ENCODE measurements at places on chromosomes 16 and 17.

- no peak overlapping the region for H3K4me3 ChIP-seq
- H3K4me1 ChIP-seq: no peaks in the 10 kb centered on the region
- no peaks in the 10 kb centered on the region for H3K36me3 ChIP-seq
- H3K27me3 ChIP-seq: no peaks in the 10 kb centered on the region
- DNase-seq: no peak
These were observed 97.1 kb downstream of the CDH11 start for GRCh38 chr16:65024767-65025178.

DNA sequence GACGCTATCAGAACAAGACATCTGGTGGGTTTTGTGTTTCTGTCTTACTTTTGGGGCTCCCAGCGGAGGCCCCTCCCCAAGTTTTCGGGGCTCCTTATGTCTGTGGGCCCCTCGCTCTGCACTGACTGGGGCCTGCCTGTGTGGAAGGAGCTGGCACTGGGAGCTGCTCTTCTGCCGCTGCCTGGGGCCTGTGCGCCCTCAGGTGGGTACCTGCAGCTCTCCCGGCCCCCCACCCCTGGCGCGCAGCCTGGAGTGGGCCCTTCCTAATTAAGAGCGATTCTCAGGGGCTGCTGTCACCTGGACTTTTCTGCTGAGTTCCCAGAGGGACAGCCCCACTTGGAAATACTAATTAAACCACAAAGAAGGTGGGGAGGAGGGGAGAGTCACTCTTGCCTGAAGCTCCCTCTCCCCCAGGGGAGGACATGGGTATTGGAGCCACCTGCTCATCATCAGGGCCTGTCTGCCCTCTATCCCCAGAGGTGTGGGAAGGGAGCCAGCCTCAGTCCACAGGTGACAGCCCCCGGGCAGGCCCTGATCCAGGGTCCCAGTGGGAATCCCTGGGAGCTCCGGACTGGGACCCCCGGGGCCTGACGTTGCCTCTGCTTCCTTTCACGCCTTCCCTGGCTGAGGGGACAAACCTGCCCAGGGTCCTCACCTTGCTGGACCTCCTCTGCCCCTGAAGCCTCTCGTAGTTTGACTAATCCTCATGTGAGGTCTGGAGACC is 36.5 kb downstream of the GSE1 start:
- no peak overlapping the region for H3K4me3 ChIP-seq
- H3K36me3 ChIP-seq: peaks cover 23% of the 10 kb centered on the region
- no peaks in the 10 kb centered on the region for H3K27me3 ChIP-seq
- DNase-seq: no peak

GRCh38 chr16:11868412-11868980 is 17.2 kb upstream of the RSL1D1 start:
- peaks cover 19% of the 10 kb centered on the region for H3K36me3 ChIP-seq
- H3K27me3 ChIP-seq: no peaks in the 10 kb centered on the region
- H3K27ac ChIP-seq: peak overlapping the region; percentile 40
- no peak overlapping the region for H3K4me3 ChIP-seq
- DNase-seq: no peak

- DNase-seq: no peak
- no peaks in the 10 kb centered on the region for H3K27me3 ChIP-seq
- no peak overlapping the region for H3K4me3 ChIP-seq
These were observed 337.1 kb downstream of the MAF start for GRCh38 chr16:79263425-79263824.

DNA sequence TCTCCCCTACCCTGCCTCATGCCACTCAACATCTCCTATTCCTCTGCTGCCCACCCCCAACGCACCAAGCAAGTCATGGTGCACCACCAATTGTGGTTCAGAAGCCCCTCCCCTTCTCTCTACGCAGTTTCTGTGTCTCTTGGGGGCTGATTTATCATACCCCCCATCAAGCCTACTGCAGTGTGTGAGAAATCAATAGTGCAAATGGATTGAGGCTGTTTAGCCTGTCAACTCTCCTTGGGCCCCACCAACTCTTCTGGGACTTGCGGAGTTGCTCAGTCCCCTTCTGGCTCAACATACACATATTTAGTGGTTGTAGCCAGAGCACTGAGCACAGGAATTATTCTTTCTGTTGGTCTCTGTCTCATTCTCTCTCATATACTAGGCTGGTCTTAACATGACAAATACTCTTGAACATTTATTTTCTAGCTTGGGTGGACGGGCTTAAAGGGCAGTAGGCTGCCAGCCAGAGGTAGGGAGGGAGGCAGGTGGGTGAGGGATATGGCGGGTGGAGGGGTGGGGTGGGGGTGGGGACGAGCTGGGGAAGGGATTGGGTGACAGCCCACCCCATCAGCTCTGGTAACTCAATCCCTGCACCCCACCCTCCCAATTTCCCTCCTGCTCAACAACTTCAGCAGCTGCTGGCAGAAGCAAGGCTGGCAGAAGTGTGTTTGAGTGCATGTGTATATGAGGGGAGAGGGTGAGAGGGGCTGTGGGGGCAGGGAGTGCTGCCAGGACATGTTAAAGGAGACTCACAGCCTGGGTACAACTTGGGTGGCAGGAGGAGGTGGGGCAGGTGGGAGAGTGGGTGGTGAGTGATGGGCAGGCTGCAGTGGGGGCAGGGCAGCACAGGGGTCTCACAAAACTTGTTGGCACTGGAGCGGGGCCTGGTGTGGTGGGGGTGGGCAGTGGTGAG is 4.9 kb downstream of the RARA start:
- peak overlapping the region; percentile 82 for H3K27ac ChIP-seq
- no peaks in the 10 kb centered on the region for H3K27me3 ChIP-seq
- no peak for DNase-seq
- peaks cover 61% of the 10 kb centered on the region for H3K4me1 ChIP-seq
- no peak overlapping the region for H3K4me3 ChIP-seq
- no peaks in the 10 kb centered on the region for H3K36me3 ChIP-seq

DNA sequence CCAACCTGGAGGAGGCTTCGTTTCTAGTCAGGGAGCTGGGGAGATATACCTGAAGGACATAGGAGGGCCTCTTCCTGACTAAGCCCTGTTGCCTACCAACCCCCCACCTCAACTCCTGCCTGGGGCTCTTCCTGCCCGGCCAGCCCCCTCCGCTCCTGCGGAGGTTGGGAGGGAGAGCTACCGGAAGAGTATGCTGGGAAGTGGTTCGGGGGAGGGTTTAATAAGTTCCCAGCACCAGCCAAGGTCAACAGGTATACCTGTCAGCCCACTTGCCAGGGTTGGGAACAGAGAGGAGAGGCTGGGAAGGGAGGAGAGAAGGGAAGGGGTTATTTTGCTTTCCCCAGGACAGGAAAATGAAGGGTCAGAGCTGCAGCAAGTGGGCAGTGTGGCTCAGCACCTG is 4.7 kb downstream of the PPP1R1B start:
- H3K4me1 ChIP-seq: peaks cover 9% of the 10 kb centered on the region
- no peaks in the 10 kb centered on the region for H3K36me3 ChIP-seq
- H3K27me3 ChIP-seq: peaks cover 12% of the 10 kb centered on the region
- H3K4me3 ChIP-seq: no peak overlapping the region
- no peak for DNase-seq

- H3K4me3 ChIP-seq: no peak overlapping the region
- DNase-seq: no peak
- H3K36me3 ChIP-seq: no peaks in the 10 kb centered on the region
- H3K27me3 ChIP-seq: no peaks in the 10 kb centered on the region
These were observed 167.1 kb downstream of the HAPSTR1 start for GRCh38 chr16:9258423-9259051.

- no peaks in the 10 kb centered on the region for H3K27me3 ChIP-seq
- H3K36me3 ChIP-seq: peaks cover 1% of the 10 kb centered on the region
- no peak overlapping the region for H3K27ac ChIP-seq
- DNase-seq: no peak
These were observed 1.7 kb downstream of the RNF151 start for GRCh38 chr16:1968146-1968953.

DNA sequence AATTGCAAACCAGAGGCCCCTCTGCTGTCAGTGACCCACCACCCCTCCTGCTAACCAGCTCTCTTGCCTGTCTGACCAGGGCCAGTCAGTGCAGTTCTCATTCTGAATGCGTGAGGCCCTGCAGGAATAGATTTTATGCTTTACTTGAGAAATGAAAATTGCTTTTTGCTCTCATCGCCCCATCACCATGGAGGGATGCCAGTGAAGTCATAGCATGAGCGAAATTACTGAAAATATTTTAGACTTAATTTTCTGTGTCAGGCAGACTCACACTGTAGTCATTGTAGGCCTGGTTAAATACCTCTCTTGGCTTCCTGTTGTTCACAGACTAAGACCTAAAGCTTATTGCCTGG is 490.5 kb upstream of the CDH5 start:
- no peak overlapping the region for H3K27ac ChIP-seq
- H3K36me3 ChIP-seq: no peaks in the 10 kb centered on the region
- H3K4me1 ChIP-seq: no peaks in the 10 kb centered on the region
- DNase-seq: no peak

- H3K4me1 ChIP-seq: no peaks in the 10 kb centered on the region
- no peak overlapping the region for H3K4me3 ChIP-seq
- H3K27ac ChIP-seq: no peak overlapping the region
- no peak for DNase-seq
- no peaks in the 10 kb centered on the region for H3K36me3 ChIP-seq
These were observed 124.8 kb downstream of the RGS9 start for GRCh38 chr17:65261682-65262636.

GRCh38 chr17:65670667-65671371 is 109.4 kb upstream of the AXIN2 start:
- no peak for DNase-seq
- H3K27ac ChIP-seq: no peak overlapping the region
- H3K4me1 ChIP-seq: no peaks in the 10 kb centered on the region
- no peaks in the 10 kb centered on the region for H3K36me3 ChIP-seq

- no peak overlapping the region for H3K4me3 ChIP-seq
- no peaks in the 10 kb centered on the region for H3K36me3 ChIP-seq
- H3K27ac ChIP-seq: no peak overlapping the region
- no peak for DNase-seq
These were observed 24.4 kb downstream of the HS3ST4 start for GRCh38 chr16:25716186-25716585.

DNA sequence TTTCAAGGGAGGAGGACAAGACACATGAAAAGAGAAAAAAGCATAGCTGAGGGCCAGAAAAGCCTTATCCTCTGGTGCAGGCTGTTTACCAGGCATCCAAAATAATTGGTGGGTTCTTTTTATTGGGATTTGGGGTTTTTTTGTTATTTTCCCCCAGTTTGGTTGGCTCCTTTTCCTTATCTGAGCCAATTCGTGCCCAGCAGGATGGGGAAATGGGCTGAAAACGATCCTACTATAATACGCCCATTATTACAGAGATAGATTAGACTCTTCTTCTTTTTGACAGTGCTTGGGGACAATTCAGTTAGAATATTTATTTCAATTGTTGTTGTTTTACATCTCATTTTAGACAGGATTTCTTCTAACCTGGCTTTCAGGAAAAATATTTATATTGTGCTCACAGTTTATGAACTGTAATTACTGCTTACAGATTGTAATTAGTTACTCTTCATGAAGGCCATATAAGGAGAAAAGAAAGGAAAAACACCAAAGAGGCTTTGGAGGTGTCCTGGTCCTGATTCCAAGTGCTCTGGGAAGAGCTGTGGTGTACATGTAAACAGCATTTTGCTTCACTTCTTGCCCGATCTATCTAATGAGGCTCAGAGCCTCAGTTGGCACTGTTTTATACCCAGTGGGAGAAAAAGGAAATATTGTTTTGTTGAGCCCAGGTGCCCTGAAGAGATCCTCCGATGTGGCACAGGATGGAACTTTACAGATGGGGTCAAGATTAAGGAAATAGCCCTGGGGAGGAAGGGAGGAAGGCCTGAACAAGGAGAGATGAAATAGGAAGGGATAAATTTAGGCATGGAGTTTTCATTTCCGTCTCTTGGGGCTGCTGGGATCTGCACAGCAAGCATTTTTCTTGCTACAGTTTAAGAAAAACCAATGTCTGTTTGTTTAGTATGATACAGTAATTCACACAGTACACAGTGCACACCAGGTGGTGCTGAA is 611 bp upstream of the ANKRD40 start:
- H3K27me3 ChIP-seq: no peaks in the 10 kb centered on the region
- peaks cover 31% of the 10 kb centered on the region for H3K4me1 ChIP-seq
- no peak for DNase-seq
- H3K27ac ChIP-seq: peak overlapping the region; percentile 91
- H3K4me3 ChIP-seq: peak overlapping the region; percentile 69

- no peak overlapping the region for H3K27ac ChIP-seq
- H3K27me3 ChIP-seq: no peaks in the 10 kb centered on the region
- no peak for DNase-seq
- H3K4me3 ChIP-seq: no peak overlapping the region
These were observed 35.0 kb downstream of the JPH3 start for GRCh38 chr16:87637357-87637756.

GRCh38 chr17:1736348-1737281 is 6.1 kb upstream of the SERPINF2 start:
- no peaks in the 10 kb centered on the region for H3K27me3 ChIP-seq
- H3K4me1 ChIP-seq: no peaks in the 10 kb centered on the region
- H3K4me3 ChIP-seq: no peak overlapping the region
- DNase-seq: no peak
- H3K36me3 ChIP-seq: peaks cover 48% of the 10 kb centered on the region

- H3K4me3 ChIP-seq: no peak overlapping the region
- no peaks in the 10 kb centered on the region for H3K27me3 ChIP-seq
- peaks cover 2% of the 10 kb centered on the region for H3K4me1 ChIP-seq
These were observed 41.3 kb upstream of the ZC3H18 start for GRCh38 chr16:88528902-88529318.

- peaks cover 3% of the 10 kb centered on the region for H3K4me1 ChIP-seq
- no peak for DNase-seq
- peak overlapping the region; percentile 25 for H3K4me3 ChIP-seq
- peaks cover 82% of the 10 kb centered on the region for H3K27me3 ChIP-seq
- H3K27ac ChIP-seq: no peak overlapping the region
These were observed 7.3 kb upstream of the CBX8 start for GRCh38 chr17:79803997-79804855.

- H3K4me1 ChIP-seq: no peaks in the 10 kb centered on the region
- H3K4me3 ChIP-seq: no peak overlapping the region
- DNase-seq: no peak
- no peaks in the 10 kb centered on the region for H3K36me3 ChIP-seq
These were observed 136.3 kb upstream of the XYLT1 start for GRCh38 chr16:17607075-17607509.

DNA sequence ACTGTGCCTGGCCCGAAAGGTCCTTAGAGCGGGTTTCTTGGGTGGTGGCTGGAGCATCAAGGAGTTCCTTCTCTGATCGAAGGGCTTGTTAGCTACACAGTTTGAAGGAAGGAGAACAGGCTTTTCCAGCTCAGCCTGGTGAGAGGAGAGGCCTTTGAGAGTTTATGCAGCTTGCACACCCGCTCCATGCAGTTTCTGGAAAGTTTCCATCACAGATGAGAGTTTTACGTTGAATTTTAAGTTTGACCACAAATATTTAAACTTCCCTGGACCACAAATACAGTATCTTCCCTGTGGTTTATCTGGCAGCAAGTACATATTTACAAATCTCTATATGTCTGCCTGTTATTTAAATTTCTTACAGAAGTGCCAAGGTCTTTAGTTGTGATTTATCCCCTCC is 56.8 kb downstream of the HIC1 start:
- no peaks in the 10 kb centered on the region for H3K27me3 ChIP-seq
- H3K4me3 ChIP-seq: no peak overlapping the region
- H3K4me1 ChIP-seq: peaks cover 14% of the 10 kb centered on the region

DNA sequence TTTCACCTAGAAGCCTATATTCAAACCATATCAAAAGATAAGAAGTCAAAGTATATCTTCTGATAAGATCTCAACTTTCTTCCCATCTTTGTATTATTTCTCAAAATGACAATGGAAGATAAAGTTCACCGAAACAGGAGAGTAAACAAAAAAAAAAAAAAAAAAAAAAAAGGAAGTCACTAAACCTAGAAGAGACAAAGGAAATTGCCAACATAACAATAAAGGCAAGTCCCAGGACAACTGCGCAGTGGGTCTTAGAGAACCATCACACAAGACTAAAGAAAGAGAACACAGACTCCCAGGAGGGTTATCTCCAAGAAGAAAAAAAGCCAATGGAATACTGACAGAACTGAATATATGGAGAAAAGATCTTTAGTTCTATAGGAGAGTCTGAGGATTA is 65.7 kb downstream of the SMURF2 start:
- H3K36me3 ChIP-seq: peaks cover 40% of the 10 kb centered on the region
- no peaks in the 10 kb centered on the region for H3K4me1 ChIP-seq
- no peak for DNase-seq
- no peaks in the 10 kb centered on the region for H3K27me3 ChIP-seq

Data from ascending aorta (tissue), 2 donors.